ENCODE measurements at places on chromosomes 6 and 20. TPM values are rescaled to one million over a fixed set of nuclear protein-coding genes. Genes with fewer than 3 reads are reported as not detected.

C6orf15 gene
- polyA plus RNA-seq: not detected

GRCh38 chr20:38369389-38369788 is 23.1 kb downstream of the LBP start:
- DNase-seq: no peak

DNA sequence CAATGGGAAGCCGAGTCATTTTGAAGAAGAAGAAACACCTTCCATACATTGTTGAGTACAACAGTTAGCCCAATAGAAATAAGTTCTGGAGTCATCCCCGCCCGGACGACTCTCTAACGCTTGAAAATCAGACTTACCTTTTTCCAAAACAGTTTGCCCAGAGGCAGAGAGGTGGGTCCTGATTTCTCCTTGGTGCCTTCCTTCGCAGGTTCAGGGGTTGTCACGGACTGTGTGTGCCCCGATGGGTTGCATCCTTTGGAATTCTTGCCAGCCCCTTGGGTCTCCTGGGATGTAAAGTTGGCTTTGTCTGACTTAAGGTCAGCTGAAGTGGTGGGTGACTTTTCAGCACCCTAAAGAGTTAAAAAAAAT is 85.3 kb downstream of the BCAS1 start:
- DNase-seq: no peak

- DNase-seq: no peak
Observed at GRCh38 chr6:22980446-22980845, 411.1 kb downstream of the HDGFL1 start.

- DNase-seq: no peak
Observed at GRCh38 chr6:45964300-45964699, 51.4 kb downstream of the CLIC5 start.

DNA sequence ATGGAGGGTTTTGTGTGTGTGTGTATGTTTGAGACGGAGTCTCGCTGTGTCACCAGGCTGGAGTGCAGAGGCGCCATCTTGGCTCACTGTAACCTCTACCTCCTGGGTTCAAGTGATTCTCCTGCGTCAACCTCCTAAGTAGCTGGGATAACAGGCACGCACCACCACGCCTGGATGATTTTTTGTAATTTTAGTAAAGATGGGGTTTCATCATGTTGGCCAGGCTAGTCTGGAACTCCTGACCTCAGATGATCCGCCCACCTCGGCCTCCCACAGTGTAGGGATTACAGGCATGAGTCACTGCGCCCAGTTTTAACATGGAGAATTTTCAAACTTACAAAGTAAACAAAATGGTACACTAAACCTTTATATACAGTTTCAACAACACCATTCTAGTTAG is 22.8 kb downstream of the AMD1 start:
- no peak for DNase-seq

All from left lung (tissue), 14 donors.